ENCODE measurements at places on chromosomes 16 and 17. TPM values are rescaled to one million over a fixed set of nuclear protein-coding genes. Genes with fewer than 3 reads are reported as not detected.

GRCh38 chr16:53518550-53519416 is 15.8 kb upstream of the AKTIP start:
- no peak for DNase-seq

DNA sequence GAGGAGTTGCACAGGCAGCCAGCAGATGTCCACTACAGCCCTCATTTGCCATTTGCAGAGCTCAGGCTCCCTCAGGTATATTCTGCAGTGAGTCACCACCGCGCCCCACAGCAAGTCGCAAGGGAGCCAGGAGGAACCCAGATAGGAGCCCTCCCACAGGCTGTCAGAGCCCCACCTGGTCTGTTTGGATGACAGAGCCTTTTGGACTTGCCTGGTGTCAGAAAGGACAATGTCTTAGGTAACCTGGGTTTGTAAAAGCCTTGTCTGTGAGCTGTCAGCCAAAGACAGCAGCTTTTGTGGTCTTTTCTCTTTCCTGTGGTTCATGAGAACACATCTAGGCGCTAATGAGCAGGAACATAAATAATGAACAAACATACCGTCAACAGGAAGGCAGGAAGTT is 70.9 kb downstream of the GNAO1 start:
- peak; percentile 72 for DNase-seq

DNA sequence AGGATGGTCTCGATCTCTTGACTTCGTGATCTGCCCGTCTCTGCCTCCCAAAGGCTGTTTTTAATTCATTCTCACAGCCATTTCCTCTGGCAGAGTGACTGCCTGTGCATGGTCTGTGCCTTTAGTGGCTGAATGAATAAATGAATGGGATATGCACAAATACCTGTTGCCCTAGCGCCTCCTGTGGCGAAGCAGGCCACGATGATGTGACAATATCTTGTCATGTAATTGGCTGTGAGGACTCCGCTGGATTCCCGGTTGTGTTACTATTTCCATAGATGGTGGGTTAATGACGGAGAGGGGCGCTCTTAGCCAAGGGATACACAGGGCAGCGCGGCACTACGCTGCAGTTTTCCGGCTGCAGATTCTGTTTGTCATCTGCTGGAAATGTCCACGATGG is 26.8 kb upstream of the ENDOV start:
- DNase-seq: no peak

DNA sequence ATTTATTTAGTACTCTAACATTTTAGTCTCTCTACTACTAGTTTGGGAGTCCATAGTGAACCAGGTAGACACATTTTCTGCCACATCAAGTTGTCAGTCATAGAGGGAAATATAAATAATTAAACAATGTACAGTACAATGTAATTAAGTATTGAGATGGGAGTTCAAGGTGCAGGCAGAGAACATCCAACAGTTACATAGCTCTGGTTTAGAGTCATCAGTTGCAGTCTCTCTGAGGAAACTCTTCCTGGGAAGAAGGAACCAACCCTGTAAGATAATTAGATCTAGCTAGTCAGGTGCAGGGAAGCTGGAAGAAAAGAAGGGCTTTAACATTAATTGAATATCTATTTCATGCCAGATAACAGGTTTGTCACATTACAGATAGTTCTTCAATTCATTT is 457.9 kb upstream of the DYNLRB2 start:
- DNase-seq: no peak

DNA sequence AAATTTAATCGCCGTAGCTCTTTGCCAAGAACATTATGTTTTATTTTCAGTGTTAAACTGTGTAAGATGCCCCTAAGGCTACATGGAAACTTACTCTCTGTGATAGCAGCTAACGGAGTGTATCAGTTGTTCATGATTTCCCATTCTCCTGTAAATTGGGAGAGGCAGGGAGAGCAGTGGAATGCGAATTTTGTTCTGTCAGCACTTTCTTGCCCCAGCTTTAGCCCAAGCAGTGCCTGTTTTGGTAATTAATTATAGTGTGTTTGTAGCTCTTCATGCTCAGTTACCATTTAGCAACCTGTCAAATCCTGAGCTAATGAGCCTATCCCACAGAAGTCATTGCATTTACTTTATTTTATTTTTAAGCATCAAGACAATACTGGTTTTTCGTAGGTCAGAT is 475.1 kb upstream of the RBFOX1 start:
- DNase-seq: no peak

DNA sequence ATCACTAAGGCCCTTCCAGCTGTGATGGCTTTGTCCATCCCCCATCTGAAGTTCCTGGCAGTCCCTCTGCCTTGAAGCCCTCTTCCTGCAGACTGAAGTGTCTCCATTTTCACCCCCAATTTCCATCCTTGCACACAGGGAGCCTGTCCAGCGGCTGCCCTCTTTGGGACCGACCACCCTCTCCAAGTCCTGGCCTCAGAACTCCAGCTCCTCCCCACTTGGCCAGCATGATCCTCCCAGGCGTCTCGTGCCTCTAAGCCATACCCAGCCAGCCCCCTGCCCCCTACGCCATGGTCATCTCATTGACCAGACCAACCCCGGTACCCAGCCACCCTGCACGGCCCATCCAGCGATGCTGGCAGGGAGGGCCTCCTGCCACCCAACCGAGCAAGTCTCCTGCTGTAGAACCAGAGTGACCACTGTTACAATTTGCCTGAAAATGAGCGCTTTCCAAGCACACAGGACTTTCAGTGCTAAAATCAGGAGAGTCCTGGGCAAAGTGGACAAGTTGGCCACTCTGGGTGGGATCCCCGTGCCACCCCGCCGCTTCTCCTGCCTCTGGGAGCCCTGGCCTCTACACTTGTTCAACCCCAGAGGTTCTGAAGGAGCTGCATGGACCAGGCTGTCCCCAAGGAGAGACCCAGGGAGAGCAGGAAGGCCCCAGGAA is 362.0 kb downstream of the SEC14L1 start:
- DNase-seq: peak; percentile 2

GCGR gene
- 2.9 TPM for total RNA-seq

CDH1 gene
- 190 TPM for total RNA-seq

DNA sequence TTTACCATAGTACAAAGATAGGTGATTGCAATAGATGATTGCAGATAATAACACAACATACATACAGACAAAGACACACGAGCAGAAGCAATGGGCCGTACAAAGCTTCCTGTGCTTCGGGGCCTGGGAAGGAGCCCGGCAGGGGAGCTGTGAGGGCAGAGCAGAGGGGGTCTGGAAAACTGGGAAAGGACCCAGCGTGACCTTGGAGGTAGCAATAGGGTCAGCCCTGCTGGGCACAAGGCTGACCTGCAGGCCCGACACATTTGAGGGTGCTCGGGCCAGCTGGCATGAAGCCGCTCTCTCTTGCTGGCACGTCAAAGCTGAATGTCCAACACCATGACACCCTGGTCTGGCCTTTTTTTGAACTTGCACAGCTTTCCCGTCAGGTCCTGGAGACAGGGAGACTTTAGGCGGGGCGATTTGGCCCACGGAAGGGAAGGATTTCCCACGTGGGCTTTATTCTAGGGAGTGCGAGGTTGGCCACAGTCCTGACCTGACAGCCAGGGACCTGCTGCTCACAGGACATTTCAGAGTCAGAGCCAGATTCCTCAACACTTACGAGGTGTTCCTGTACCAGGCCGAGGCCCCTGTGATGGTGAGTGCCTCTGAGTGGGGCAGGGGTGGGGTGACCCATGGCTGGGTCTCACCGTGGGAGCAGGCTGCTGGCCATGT is 83.2 kb downstream of the NTN1 start:
- no peak for DNase-seq

CMTM1 gene
- total RNA-seq: 1.4 TPM

RANBP10 gene
- 8.8 TPM for total RNA-seq

DNA sequence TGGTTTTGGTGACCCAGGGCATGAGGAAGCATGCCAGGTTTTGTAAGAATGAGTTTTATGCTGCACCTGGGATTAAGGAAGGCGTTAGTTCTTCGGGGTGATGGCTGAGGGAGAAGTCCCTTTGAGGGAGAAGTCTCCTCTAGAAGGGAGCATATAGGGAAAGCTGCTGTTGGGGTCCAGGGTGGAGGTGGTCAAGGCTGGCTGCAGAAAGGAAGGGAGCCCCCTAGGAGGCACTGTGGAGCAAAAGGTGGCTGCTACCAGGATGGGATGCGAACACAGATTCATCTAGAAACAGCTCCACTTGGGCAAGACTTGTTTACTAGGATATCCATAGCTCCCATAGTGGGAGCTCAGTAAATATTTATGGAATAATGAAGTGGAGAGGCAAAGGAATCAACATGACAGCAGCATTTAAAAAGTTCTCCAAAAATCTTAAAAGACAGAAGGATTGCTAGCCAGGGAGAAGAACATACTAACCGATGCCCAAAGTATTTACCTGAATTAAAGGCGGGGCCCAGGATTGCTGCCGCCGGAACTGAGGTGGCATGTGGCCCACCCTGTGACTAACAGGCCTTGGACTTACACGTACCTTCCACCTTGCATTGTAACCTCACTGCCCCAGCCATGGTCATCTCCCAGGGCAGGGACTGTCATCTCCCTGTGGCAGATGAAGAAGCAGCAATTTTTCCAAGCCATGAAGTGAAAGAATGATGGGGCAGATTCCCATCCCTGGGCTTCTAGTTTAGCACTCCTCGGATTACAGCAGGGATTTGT is 7.1 kb upstream of the LPCAT2 start:
- no peak for DNase-seq

HSD11B2 gene
- total RNA-seq: 1.6 TPM

- no peak for DNase-seq
Measured at GRCh38 chr17:29733166-29733565, 110.5 kb upstream of the CORO6 start.

GRCh38 chr17:61414141-61414935 is 14.7 kb downstream of the TBX2 start:
- no peak for DNase-seq

DNA sequence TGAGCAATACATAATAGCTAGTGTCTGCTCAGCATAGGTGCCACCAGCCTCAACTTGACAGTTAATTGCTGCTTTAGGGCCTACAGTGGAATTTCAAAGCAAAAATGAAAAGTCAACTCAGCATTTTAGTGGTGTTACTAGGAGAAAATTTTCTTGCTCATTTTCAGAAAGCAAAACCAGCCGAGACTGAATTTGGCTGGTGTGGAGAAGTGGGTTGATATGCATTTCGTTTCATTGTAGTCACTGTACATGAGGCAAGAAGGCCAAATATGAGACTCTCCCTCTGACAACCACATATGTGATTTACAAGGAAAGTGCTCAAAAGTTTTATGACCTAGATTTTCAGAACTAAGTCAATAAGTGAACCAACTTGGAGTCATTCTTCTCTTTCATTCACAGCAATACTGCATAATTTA is 54.0 kb downstream of the DUSP14 start:
- DNase-seq: no peak

ARHGAP23 gene
- total RNA-seq: 7.3 TPM

NOD2 gene
- 0.13 TPM for total RNA-seq

DNA sequence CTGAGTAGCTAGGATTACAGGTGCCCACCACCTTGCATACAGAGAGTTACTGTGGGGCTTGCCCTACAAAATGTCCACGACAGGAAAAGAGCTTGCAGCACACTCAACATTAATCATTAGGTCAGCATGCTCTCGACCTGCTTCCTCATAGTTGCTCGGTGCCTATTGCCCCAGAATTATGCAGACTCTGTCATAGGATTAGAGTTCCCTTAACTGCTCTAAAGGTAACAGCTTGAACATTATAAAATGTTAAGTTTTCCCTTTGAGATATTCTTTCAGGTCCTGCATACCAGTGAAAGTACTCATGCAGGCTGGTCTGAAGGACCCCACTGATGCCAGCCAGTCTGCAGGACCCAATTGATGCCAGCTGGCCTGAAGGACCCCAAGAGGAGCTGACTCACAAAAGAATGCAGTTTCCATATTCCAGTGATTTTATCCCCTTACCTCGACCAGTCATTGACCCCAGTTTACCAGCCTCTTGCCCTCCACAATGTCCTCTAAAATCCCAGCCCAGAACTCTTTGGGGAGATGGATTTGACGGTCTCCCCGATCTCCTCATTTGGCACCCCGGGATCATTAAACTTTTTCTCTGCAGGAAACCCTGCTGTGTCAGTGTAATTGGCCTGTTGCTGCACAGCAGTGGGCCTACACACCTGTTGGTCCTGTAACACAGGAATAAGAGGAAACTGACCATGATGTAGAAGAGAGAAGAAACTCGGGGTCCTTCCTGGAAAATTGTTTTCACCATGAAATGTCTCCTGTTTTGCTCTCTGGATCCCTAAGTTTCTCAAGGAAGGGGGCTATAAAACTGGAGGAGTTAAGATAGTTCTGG is 10.6 kb downstream of the ICAM2 start:
- DNase-seq: no peak

PNMT gene
- total RNA-seq: 51.9 TPM

- no peak for DNase-seq
Measured at GRCh38 chr16:24140730-24141129, 115.4 kb upstream of the CACNG3 start.

MPP3 gene
- total RNA-seq: 2.1 TPM

- no peak for DNase-seq
Measured at GRCh38 chr17:2940352-2940751, 123.1 kb downstream of the OR1D5 start.

ADAMTS18 gene
- total RNA-seq: 2.7 TPM

HCRT gene
- not detected for total RNA-seq

DNA sequence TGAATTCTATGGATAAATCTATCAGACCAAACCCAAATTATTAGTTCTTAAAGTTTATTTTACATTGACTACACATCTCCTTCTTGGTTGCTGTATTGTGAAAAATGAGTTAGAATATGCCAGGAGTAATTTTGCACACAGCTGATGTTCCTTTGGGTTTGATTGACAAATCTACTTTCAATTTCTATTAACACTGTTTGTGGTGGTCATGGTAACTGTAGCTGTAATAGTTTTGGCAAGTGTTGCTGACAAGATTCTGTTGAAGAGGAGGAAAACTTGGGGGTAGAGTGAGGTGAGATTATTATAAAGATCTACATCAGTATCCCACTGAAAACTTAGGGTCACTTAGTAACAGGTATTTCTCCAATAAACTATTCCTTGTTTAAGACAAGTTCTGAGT is 30.3 kb downstream of the MRTFB start:
- DNase-seq: no peak

DNA sequence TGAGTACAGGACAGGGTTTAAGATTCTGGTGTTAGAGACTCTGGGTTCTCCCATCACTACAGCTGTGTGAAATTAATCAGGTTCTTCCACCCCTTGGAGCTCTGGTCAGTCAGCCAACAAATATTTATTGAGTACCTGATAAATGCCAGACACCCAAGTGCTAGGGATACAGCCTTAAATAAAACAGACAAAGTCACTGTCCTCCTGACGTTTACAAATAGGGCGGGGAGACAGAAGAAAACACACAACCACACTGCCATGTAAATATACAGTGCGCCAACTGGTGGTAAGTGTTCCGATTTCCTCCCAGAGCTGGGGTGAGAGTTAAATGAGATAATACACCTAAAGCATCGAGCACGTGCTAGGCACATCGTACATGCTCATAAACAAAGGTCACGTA is 121.0 kb downstream of the COPRS start:
- DNase-seq: no peak

DNA sequence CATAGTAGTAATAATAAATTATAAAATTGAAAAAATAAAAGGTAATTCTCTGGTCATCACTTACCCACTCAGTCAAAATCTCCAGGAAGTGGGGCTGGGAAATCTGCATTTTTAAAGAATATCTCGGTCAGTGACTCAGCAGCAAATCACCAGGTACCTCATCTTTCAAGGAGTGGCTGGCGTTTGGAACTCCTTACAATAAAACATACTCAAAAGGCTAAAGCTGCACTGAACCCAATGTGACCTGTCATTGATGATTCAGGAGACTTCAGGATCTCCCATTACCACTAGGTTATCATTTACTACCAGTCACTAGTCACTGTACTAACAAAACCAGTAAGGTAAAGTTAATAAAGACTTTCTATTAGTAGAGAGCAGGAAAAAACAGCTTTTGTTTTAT is 21.5 kb upstream of the RFFL start:
- peak; percentile 47 for DNase-seq

GRCh38 chr16:83895942-83896341 is 3.0 kb upstream of the MLYCD start:
- DNase-seq: no peak

BEAN1 gene
- 0.68 TPM for total RNA-seq
